CD4-positive, alpha-beta T cell treated with Interleukin-4 for 4 hours (primary cell): ENCODE measurements at places on chromosomes 3 and 15.

DNA sequence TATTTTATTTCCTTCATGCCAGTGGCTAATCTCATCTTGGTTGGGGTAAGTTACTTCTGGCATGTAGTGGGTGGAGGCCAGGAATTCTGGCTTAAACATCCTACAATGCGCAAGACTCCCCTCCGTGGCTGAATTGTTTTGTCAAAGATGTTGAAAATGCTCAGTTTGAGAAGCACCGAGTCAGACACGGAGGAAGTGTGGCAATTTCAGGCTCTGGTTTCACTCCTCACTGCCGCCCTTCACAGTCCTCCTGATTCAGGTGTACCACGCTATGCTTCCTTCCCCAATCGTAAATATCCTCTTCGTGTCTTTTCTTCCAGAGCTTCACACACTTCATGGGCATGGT lies 150.7 kb downstream of the OPA1 start:
- DNase-seq: no peak

DNA sequence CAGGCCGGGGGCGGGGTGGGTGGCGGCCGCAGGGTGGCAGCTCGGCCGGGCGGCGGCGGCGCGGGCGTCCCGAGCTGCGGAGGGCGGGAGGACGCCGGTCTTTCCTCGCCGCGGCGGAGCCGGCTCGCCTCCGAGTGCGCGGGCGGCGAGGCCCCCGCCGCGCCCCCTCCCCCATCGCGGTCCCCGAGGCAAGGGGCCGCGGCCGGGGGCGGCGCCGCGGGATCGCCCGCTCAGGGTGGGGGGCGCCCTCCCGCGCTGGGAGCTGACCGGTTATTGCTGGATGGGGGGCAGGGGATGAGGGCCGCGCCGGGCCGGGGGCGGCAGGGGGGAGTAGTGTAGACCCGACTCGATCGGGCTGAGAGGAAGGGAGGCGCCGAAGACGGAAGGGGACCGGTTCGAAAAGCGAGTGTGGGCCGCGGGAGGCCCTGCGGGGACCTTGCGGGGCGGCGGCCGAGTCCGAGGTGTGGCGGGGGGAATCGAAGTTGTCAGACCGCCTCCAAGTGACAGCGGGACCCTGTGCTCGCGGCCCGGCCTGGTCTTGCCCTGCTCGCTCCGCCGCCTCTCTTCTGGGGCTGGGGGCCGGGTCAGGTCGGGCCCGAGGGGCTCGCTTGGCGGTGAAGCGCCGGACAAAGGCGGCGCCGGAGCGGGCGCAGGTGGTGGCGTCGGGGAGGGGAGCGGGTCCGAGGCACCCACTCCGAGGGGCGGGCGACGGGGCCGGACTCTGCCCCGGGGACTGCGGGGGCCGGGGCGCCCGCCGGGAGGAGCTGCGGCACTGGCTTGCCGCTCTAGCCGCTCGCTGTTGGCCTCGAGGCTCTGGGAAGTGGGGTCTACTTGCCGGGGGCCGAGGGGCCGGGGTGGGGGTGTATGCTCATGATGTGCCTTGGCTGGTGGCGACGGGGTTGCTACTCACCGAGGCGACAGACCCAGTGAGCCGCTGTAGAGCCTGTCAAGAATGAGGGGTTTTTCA lies 1.1 kb downstream of the BAHD1 start:
- DNase-seq: no peak

- peak; percentile 7 for DNase-seq
Measured at GRCh38 chr3:193842029-193842798, 249.2 kb downstream of the OPA1 start.

DNA sequence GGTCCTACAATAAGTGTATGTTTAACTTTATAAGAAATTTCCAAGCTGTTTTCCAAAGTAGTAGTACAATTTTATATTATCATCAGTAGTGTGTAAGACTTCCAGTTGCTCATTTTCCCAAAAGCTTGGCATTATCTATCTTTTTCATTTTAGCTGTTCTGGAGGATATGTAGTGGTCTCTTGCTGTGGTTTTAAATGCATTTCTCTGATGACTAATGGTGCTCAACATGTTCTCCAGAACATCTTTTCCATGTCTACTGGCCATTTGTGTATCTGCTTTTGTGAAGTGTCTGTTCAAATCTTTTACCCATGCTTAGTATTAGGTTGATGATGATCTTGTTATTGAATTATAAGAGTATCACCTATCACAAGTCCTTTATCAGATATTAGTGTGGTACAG lies 13.3 kb downstream of the BCL2A1 start:
- DNase-seq: no peak

GRCh38 chr3:2484162-2485026 lies 385.7 kb downstream of the CNTN4 start:
- no peak for DNase-seq

DNA sequence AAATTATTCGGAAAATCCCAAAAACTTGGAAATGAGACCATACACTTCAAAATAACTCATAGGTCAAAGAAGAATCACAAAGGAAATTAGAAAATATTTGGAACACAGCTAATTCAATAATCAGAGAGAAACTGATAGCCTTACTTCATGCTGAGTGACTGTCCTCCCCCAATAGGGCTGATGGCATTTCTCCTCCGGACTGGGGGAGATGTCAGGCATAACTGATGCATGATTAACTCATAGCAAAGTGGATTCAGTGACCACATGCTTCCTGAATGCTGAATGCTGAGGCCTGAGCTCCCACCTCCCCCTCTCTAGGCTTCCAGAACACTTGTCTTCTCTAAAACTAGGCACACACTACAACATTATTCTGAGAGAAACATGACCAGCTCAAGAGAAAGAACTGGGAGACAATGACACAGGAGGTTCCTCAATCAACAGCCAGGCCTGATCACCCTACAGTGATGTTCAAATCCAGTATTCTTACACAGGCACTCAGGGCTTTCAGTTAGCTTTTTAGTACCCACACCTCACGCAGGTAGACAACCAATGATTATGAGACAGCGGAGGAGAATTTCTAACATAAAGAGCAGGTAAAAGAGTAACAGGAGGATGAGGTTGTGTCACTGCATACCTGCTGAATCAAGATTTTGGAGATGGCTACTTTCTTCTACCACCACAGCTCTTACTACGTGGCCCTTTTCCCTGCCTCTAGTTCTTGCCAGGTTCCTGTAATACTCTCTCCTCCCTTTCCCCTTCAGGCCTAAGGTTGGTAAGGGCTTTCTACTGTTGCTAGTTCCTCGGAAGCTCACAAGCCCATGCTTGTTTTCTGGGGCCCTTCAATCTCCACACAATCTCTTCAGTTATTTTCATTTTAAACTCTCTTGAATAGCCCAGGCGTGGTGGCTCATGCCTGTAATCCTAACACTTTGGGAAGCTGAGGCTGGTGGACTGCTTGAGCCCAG lies 96.1 kb downstream of the FMN1 start:
- no peak for DNase-seq

DNA sequence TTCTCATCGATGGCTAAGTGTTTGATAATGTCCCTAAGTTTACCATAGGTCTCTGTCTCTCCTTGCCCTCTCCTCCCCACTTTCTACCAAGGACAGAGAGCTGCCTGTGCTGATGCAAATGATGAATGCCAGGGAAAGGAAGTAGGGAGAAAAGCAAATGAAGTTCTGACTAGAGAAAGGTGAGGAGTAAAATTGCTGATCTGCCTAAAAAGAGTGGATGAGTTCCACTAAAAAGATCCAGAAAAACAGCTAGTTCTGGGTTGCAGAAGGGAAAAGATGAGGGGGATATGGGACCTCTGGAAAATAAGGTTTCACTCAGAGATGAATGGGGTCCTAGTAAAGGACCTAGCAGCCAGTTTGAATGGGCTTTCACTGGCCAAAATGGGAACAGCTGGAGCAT lies 13.8 kb downstream of the MYZAP start:
- no peak for DNase-seq

DNA sequence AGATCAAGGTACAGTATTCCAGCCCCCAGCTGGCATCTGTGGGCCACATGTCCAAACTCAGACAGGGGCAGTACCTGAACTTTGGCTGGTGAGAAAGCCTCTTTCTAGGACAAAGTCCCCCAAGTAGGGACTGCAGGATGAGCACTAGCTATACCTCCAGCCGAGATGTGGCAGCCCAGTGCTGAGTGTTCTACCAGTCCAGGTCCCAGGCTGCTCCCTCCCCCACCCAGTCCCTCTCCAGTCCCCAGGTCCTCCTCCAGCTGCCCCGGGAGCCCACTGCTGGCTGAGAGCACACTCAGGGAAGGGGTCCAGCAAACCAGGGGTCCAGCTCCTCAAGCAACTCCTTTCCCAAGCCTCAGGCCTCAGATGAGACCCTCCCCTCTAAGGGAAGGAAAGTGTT lies 1.5 kb downstream of the SLC26A6 start:
- no peak for DNase-seq

DNA sequence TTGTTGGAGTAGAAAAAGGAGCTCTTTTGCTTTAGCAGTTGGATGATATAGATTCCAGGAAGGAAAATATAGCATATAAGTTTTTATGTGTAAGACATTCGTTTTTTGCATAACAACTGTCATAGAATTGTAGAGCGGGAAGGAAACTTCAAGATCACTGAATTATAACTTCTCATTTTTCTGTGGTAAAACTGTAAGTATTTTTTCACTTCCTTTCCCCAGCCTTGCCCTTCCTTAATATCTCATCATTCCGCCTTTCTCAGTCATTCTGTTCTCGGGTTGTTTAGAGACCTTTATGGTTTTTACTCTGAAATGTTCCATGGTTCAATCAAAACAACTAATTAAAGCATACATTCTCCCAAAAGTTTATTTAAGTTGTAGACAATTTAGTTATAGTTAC lies 1.1 kb downstream of the EAF2 start:
- no peak for DNase-seq

GRCh38 chr15:64865998-64866520 lies 24.3 kb downstream of the PLEKHO2 start:
- DNase-seq: no peak

GRCh38 chr3:52477076-52477795 lies 17.9 kb upstream of the STAB1 start:
- DNase-seq: no peak

DNA sequence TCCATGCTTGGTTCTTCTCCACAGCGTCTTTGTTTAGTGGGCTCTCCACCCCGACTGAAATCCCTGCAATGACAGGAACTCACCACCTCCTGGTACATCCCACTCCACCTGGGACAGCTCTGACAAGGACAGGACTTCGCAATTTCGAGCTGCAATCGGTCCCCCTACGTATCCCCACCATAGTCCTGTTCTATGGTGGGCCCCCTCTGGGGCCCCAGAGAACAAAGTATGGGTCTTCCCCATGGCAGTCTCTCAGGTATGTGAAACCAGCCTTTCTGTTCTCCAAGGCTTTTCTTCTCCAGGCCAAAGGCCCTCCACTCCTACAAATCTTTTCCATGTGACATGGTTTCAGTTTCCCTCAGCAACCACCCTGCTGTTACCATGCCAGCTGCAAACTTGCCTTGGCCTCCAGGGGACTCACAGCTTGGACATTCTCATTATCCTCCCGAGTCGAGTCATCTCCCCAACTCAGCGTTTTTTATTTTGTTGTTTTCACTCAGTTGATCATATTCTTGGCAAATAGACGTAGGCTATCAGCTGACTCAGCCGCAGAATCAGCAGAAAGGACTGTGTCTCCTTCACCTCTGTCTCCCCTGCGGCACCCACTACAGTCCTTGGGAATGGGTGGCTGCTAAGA lies 233.3 kb downstream of the OPA1 start:
- DNase-seq: no peak

DNA sequence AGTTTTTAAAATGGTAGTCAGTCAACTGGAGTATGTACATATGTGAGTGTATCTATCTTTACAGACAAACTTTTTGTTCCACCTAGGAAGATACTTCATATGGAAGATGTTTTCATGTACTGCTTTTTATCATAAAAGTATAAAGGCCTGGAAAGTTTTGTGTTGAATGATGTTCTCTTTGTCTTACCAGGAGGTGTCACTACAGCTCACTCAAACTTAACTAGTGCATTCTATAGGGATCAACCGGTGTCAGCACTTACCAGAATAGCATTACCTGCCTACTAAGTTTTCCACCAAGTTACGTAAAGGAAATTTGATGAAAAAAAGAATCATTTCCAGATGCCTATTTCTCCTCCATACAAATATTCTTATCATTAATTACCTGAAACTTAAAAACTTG lies 522.6 kb upstream of the SEMA6D start:
- no peak for DNase-seq

DNA sequence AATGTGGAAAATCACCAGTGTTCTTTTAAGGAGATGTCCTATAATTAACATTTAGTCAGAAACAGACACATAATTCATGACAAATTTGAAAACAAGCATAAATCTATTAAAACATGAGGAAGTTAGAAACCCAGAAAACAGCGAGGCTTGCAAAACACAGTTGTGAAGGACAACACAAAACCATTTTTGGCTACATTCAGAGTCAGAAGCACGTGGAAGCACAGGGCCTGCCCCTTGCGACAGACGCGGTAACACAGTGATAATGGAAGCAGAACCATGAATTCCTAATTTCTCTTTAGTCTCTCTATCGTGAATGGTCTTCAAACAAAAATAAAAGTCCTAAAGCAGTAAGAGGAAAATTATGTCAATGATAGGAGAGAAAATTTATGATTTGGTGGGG lies 12.2 kb downstream of the NCEH1 start:
- no peak for DNase-seq

- DNase-seq: peak; percentile 52
Measured at GRCh38 chr3:48232734-48233133, 8.2 kb upstream of the ZNF589 start.

DNA sequence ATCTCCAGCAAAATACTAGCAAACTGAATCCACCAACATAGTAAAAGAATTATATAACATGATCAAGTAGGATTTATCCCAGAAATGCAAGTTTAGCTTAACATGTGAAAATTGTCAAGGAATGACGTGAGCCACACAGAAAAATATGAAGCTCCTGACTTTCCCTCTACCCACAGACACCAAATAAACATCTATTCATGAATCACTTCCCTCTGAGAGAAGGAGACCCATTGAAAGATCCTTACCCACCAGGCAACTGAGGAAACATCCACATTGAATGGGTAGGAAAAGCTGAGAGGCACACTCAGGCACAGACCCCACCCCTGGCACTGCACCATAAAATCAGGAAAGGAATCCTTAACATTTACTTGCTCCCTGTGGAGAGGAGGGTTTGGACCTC lies 102.2 kb upstream of the MANF start:
- no peak for DNase-seq

GRCh38 chr3:76582632-76583378 lies 457.1 kb upstream of the ROBO2 start:
- no peak for DNase-seq

DNA sequence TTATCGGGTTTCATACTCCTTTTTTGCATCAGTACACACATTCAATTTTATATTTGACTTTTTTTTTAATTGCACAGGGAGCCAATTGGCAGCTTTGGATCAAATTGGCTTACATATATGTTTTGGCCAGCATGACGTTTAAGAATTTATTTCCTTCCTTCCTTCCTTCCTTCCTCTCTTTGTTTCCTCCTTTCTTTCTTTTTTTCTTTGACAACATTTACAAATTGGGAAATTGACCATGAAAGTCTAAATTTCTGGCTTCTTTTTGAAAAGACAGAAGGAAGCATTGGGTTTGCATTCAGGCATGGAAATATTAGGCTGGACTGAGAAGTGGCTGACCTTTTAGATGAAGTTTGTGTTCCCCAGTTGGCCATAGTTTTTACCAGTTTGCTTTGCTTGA lies 103.4 kb upstream of the IGSF10 start:
- no peak for DNase-seq

GRCh38 chr3:133058831-133059230 lies 20.6 kb downstream of the TMEM108 start:
- DNase-seq: no peak
